ENCODE measurements at places on chromosomes 1 and 21.

- no peak for DNase-seq
Observed at GRCh38 chr1:178864326-178864725, 6.6 kb downstream of the ANGPTL1 start.

- DNase-seq, result no peak
Observed at GRCh38 chr1:119987112-119987511, 82.3 kb downstream of the NOTCH2 start.

DNA sequence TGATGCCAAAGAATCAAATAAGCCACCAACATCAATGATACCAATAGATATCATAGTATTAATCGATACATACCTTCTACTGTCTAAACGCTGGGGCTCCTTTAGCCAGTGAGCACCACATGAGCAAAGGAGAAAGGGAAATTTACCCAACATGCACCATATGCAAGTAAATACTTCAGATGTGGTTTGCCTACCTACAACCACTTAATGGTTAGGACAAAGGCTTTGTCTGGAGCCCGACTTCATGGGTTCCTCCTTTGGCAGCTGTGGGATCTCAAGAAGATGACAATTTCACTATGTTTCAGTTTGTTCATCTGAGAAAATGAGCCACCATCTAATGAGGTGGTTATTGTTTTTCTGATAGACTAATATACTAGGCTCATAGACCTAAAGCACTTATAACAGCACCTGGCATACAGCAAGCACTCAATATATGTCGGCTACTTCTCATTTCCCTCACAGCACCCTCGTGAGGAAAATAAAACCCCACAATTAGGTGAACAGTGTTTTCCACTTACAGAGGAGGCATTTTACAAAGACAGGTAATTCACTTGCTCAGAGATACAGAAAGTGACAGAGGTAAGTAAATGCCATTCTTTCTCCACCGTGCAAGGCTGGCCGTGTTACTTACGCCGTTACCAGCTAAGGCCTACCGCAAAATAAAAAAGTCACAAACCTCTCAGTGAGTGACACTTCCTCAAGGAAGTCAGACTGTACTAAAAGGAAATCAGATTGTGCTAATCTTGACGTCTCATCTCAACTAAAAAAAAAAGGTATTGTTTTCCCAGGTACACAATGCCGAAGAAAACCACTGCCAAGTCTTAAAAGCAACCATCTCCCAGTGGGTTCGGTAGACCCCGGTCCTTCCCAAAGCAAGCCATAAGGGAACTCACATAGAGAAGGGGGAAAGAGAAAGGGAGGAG is 1.6 kb downstream of the TTC13 start:
- peak; percentile 11 for DNase-seq

- no peak for DNase-seq
Observed at GRCh38 chr21:43631411-43632107, 27.7 kb downstream of the HSF2BP start.

DNA sequence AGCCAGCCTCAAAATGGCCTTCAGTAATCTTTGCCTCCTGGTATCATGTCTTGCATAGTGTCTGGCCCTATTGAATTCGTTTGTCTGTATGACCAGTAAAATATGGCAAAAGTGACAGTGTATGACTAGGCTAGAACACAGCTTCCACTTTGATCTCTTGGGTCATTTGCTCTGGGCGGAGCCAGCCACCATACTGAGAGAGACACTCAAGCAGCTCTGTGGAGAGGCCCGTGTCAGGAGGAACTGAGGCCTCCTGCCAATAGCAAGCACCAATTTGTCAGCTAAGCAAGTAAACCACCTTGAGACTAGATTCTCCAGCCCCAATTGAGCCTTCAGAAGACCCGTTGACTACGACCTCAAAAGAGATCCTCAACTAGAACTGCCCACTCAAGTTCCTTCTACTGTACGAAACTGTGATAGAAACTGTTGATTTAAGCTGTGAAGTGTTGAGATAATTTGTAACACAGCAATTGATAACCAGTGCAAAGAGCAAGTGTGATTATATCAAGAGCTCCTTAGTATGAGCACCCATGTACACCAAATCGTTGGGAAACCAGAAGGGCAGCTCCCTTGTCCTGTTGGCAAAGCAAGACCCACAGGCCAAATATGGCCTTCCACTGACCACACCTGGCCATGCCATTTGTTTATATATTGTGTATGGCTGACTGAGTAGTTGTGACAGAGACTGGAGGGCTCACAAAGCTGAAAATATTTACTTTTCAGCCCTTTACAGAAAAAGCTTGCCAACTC is 52.7 kb upstream of the SERBP1 start:
- DNase-seq, result no peak

- DNase-seq, result no peak
Observed at GRCh38 chr1:150405660-150406059, 41.7 kb downstream of the RPRD2 start.

DNA sequence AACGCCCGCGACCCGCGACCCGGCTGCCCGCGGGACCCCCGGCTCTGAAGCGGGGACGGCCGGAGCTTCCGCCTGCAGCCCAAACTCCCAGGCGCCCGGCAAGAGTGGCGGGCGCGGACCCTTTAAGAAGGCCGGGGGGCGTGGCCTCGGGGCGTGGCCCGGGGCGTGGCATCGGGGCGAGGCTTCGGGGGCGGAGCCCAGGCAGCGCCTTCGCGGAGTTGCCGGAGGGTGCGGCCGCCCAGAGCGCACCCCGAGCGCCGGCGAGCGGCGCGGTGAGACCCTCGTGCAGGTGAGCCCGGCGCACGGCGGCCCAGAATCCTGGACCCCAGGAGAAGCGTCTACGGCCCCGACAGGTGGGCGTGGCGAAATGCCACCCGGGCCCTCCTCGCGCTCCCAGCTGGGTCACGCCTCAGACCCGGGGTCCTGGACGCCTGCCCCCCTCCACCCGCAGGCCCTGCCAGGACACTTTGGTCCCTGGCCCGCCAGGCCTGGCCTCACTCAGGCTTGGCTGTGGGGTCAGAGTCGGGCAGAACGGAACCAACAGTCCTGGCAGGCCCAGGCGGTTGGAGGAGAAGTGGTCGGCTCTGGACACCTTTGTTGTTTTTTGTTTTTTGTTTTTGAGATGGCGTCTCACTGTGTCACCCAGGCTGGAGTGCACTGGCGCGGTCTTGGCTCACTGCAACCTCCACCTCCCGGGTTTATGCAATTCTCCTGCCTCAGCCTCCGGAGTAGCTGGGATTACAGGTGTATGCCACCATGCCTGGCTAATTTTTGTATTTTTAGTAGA is 14.4 kb downstream of the RNF223 start:
- peak; percentile 84 for DNase-seq

- no peak for DNase-seq
Observed at GRCh38 chr1:13820456-13820855, 120.5 kb downstream of the PRDM2 start.

GRCh38 chr1:167685844-167686243 is 35.9 kb upstream of the MPZL1 start:
- no peak for DNase-seq

DNA sequence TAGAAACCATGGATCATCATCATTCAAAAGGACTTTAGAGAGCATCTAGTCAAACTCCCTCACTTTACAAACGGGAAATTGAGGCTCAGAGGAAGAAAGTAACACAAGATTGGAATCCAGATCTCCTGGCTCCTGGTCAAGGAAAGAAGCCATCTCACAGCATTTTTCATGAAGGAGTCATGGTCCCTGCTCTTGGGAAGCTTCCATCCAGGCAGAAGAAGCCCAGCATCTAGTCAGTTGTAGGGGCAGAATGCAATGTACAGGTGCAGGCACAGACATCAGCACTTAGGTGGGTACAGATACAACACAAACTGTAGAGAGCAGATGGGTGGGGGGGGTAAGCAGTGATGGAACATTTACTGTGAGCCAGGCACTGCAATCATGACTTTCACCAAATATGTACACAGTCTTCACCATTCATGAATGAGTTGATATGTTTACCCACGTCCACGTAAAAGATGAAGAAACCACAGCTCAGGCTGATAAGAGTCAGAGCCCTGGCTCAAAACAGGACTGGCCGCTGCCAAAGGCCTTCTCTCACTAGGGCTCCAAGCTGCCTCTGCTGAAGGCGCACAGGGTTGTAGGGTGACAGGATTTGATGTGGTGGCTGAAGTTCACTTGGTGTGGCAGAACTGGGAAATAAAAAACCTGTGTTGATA is 44.0 kb downstream of the OPTC start:
- no peak for DNase-seq

DNA sequence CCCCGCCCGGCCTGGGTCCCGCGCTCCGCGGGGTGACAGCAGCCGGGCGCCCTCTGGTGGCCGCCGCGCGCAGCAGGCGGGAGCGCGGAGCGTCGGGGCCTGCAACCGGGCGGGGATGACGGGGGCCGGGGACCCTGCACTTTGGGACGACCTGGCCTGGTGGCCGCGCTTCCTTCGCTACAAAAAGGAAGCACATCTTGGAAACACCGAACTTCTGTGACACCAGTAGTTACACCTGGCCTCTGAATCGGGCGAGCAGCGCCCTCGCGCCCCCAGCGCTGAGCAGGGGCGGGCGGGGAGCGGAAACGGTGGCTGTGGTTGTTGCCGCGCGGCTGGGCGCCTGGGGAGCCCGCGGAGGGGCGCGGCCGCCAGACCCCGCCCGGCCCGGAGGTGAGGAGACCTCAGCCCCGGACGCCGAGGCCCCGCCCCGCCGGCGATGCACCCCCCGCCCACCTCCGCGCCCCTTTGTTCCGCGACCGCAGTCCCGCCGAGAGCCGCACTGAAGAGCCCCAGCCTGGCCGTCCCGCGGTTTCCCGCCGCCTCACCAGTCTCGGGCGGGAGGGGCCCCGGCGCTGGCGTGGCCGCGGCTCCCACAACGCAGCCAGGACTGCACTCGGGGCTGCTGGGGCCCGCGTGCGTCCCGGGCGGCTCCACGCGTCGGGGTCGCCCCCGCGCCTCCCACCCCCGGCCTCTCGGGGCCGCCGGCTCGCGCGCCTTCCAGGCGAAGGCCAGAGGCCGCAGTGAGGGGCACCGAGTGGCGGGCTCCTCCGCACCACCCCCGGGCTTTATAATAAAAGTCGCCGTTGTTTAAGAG is 59.3 kb downstream of the H3-3A start:
- peak; percentile 91 for DNase-seq

- no peak for DNase-seq
Observed at GRCh38 chr1:13769212-13769611, 69.2 kb downstream of the PRDM2 start.

- DNase-seq, result no peak
Observed at GRCh38 chr1:47986761-47987200, 10.4 kb downstream of the TRABD2B start.

DNA sequence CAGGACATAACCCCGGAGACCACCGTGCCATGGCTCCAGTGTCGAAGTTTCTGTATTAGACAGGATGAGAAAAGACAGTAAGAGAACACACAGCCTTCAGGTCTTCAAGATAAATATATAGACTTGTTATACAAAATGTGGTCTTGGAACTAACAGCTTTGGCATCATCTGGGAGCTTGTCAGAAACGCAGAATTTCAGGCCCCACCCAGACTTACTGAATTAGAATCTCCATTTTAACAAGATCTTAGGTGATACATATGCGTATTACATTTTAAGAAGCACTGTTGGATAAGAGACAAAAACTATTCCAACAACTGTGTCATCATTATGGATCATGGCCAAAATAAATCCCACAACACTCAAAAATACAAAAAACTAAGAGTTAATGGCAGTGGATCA is 239.3 kb downstream of the ASTN1 start:
- DNase-seq, result no peak

DNA sequence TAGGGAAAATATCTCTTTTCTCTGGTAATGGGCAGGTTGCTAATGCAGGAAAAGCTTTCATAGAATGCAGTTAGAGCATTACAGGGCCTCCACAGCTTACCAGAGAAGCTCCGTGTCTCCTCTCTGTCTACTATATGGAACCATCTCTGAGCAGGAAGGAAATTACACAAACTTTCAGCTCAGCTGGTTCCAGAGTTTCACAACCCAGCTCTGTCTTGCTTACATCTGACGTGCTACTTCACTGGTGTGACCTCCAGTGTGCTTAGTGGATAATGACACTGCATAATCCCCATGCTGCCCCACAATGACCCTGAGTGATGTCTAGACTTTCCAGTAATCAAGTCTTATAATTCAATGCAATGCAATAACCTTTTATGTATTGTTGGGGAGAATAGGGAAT is 4.3 kb upstream of the FGGY start:
- no peak for DNase-seq

DNA sequence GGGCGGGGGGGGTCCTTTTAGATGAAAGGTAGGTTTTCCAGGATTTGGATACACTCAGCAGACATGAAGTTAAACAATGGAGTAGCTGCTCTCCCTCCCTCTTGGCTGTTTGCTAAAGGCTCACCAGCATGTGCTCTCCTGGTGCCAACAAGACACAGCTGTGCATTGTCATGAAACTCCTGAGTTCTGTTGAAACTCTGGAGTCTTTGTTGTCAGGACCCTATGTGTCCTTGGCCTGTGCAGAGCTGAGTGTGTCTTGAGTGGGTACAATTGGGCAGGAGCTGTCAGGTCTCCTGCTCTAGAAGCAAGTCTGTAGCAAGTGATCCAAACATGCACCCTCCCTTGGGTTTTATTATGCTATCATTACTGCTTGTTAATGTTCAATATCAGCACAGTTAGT is 12.7 kb downstream of the TBX19 start:
- no peak for DNase-seq

DNA sequence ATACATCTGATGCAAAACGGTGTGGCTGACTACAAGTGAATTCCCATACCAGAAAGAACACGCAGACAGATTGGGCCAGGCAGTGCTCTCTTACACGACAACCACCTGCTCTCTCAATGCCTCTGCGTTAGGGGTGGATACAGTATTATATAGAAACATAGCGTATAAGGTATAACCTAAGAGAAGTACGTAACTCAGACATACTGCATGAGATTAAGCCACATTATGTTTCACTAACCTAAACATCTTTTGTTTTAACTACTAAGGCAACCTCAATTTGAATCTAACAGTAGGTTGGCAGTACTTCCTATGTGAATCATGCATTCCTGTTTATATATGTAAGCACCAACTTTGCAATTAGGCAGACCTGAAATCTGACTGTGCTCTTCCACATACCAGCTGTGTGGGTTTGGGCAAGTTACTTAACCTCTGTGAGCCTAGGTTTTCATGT is 58.1 kb upstream of the COA6 start:
- DNase-seq, result no peak

DNA sequence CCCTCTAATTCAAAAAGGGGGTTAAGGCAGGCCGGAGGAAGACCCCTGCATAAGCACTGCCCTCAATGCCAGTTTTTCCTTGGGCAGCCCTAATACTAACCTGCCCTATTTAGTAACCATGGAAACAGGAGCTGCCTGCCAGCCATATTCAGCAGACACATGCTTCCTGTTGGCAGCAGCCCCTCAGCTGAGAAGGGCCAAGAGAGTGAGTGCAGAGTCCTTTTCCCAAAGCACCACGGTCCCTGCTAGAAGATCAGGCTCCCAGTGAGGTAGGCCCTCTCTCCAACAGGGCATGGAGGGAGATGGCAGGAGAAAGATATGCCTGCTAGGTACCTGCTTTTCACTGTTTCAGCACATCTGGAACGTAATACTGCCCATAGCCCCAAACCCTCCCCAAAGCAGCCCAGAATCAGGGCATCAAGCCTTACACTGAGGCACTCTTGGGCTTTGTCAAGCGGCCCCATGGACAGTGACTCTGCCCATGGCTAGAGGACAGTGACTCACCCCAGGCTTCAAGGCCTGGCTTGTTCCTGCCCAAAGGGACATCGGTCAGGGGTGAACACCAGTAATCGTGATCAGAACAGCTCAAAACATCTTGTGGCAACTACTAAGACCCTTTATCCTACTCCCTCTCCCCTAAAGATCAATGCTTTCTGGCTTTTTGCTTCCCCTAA is 64.5 kb downstream of the BCAR3 start:
- no peak for DNase-seq

GRCh38 chr1:56081736-56082135 is 497.6 kb downstream of the PLPP3 start:
- no peak for DNase-seq

GRCh38 chr1:217140041-217140901 is 417.0 kb upstream of the ESRRG start:
- DNase-seq, result no peak
